Mammary epithelial cell (primary cell): ENCODE measurements at places on chromosomes 3 and 15. TPM values are rescaled to one million over a fixed set of nuclear protein-coding genes. Genes with fewer than 3 reads are reported as not detected.

The CPEB1 gene
- polyA plus RNA-seq = 0.37 TPM

The CKMT1A gene
- 94.3 TPM for polyA plus RNA-seq

The DOCK3 gene
- polyA plus RNA-seq = 0.08 TPM

The DENND6A gene
- polyA plus RNA-seq = 10.3 TPM

The PIERCE2 gene
- 2.3 TPM for polyA plus RNA-seq

The LYZL4 gene
- not detected for polyA plus RNA-seq

The ABTB1 gene
- 13.3 TPM for polyA plus RNA-seq

The CDC25A gene
- 16.3 TPM for polyA plus RNA-seq

The EOGT gene
- 28.8 TPM for polyA plus RNA-seq

The STAC gene
- polyA plus RNA-seq = 17.6 TPM

The OIP5 gene
- polyA plus RNA-seq = 12.2 TPM

The DHX30 gene
- 53.4 TPM for polyA plus RNA-seq

The SST gene
- not detected for polyA plus RNA-seq

The GP9 gene
- not detected for polyA plus RNA-seq

The LTF gene
- polyA plus RNA-seq = 0.02 TPM

The PPP1R14D gene
- polyA plus RNA-seq = not detected

The SIAH2 gene
- polyA plus RNA-seq = 23.9 TPM

The PSMA4 gene
- polyA plus RNA-seq = 246 TPM

The ELP6 gene
- 68.1 TPM for polyA plus RNA-seq

The EFCAB12 gene
- 0.23 TPM for polyA plus RNA-seq

The AADACL2 gene
- polyA plus RNA-seq = not detected

The CFAP92 gene
- 0.29 TPM for polyA plus RNA-seq

The ATP8B4 gene
- polyA plus RNA-seq = not detected

The LRRC3B gene
- polyA plus RNA-seq = not detected

The COL7A1 gene
- polyA plus RNA-seq = 106 TPM

The ATG3 gene
- 40.8 TPM for polyA plus RNA-seq

The SLC24A5 gene
- polyA plus RNA-seq = not detected

The CIP2A gene
- polyA plus RNA-seq = 12.3 TPM

The GPR62 gene
- not detected for polyA plus RNA-seq

The PRTG gene
- 0.01 TPM for polyA plus RNA-seq

The STAB1 gene
- polyA plus RNA-seq = 0.02 TPM

The GOLGA8G gene
- polyA plus RNA-seq = not detected

The ANKRD63 gene
- not detected for polyA plus RNA-seq

The SLC15A2 gene
- polyA plus RNA-seq = 0.29 TPM

The ENTPD3 gene
- polyA plus RNA-seq = 1.6 TPM

The ZNF445 gene
- 1.9 TPM for polyA plus RNA-seq

The PLA2G4B gene
- polyA plus RNA-seq = 3.8 TPM

The HCLS1 gene
- polyA plus RNA-seq = 0.06 TPM

The RHOV gene
- 0.90 TPM for polyA plus RNA-seq

The PPM1L gene
- polyA plus RNA-seq = 0.23 TPM

The MAP6D1 gene
- 4.0 TPM for polyA plus RNA-seq

The CFAP20DC gene
- polyA plus RNA-seq = 5.9 TPM

The SLC33A1 gene
- polyA plus RNA-seq = 17.9 TPM

The SNTN gene
- not detected for polyA plus RNA-seq

The STXBP5L gene
- not detected for polyA plus RNA-seq

The C3orf38 gene
- 9.0 TPM for polyA plus RNA-seq

The REC114 gene
- not detected for polyA plus RNA-seq

The ADAMTS7 gene
- polyA plus RNA-seq = 5.6 TPM

The IGDCC3 gene
- polyA plus RNA-seq = not detected

The POLR2M gene
- 51.3 TPM for polyA plus RNA-seq

The EOMES gene
- polyA plus RNA-seq = 2.3 TPM

The COL8A1 gene
- polyA plus RNA-seq = 21.7 TPM

The ST8SIA2 gene
- 0.42 TPM for polyA plus RNA-seq
